SJCRH30 (cell line): ENCODE measurements at places on chromosomes 6 and 20. TPM values are rescaled to one million over a fixed set of nuclear protein-coding genes. Genes with fewer than 3 reads are reported as not detected.

DNA sequence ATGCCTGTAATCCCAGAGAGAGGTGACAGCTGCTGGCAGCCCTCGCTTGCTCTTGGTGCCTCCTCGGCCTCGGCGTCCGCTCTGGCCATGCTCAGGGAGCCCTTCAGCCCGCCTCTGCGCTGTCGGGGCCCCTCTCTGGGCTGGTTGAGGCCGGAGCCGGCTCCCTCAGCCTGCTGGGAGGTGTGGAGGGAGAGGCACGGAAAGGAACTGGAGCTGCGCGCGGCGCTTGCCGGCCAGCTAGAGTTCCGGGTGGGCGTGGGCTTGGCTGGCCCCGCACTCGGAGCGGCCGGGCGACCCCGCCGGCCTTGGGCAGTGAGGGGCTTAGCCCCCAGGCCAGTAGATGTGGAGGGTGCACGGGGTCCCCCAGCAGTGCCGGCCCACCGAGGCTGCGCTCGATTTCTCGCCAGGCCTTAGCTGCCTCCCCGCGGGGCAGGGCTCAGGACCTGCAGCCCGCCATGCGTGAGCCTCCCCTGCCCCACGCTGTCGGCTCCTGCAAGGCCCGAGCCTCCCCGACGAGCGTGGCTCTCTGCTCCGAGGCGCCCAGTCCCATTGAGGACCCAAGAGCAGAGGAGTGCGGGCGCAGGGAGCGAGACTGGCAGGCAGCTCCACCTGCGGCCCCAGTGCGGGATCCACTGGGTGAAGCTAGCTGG is 34.6 kb downstream of the C6orf52 start:
- H3K27ac ChIP-seq, result no peak overlapping the region
- 0 out of 2 replicates have a peak, but pooled peaks cover 2% of the 10 kb centered on the region for H3K4me1 ChIP-seq
- no peaks in the 10 kb centered on the region for H3K36me3 ChIP-seq
- H3K4me3 ChIP-seq, result no peak overlapping the region
- no peak for DNase-seq

GRCh38 chr6:170006900-170007467 is 255.6 kb downstream of the ERMARD start:
- H3K4me1 ChIP-seq, result no peaks in the 10 kb centered on the region
- no peak overlapping the region for H3K27ac ChIP-seq
- 0 out of 2 replicates have a peak, but pooled peaks cover 3% of the 10 kb centered on the region for H3K27me3 ChIP-seq
- H3K4me3 ChIP-seq, result no peak overlapping the region
- no peak for DNase-seq
- H3K36me3 ChIP-seq, result no peaks in the 10 kb centered on the region

DNA sequence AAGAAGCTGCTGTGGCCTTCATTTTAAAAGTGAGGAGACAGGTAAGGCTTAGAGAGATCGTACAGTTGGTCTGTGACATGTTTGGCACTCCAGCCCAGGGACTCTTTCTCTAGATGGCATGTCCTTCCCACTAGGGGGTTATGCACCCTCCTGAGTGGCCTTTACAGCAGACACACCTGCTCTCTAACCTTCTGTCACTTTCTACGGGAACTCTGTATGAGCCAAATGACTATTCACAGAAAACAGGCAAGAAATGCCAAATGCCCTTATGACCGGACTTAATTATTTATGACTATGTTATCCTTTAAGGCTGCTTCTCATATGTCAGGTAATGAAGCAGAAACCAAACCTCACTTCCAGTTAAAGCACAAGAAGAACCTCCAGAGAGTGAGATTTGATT is 91.2 kb downstream of the MAP3K5 start:
- peaks cover 3% of the 10 kb centered on the region; the same call in 1 of the 2 replicates for H3K36me3 ChIP-seq
- H3K27ac ChIP-seq, result no peak overlapping the region
- no peaks in the 10 kb centered on the region for H3K27me3 ChIP-seq
- peaks cover 6% of the 10 kb centered on the region for H3K4me1 ChIP-seq
- DNase-seq, result peak; percentile 41

DNA sequence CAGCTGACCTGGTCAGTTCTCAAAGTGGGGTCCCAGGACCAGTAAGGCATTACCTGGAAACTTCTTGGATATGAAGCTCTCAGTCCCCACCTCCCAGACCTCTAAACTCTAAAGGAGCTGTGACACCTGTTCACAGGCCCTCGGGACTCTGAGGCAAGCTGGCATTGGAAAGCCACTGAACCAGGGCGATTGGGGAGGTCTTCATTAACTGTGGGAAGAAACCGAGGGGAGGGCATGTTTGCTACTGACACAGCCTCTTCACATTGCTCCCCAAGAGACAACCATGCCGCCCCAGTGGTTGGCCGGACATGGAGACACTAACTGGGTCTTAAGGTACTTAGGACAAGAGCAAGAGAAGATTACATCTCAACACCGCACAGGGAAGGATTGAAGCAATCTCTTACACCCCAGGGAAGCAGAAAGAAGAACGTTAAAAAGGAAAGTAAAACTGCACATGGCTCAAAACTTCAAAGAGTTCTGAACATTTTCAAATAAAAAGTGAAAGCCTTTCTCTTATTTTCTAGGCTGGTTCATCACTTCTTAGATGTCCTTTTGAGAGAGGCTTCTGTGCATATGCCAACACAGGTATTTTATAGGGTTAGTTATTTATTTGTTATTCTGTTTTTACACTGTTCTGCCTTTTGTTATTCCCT is 210.0 kb upstream of the CST7 start:
- DNase-seq, result no peak
- H3K36me3 ChIP-seq, result no peaks in the 10 kb centered on the region
- H3K27ac ChIP-seq, result no peak overlapping the region
- H3K4me3 ChIP-seq, result no peak overlapping the region
- H3K27me3 ChIP-seq, result no peaks in the 10 kb centered on the region

DNA sequence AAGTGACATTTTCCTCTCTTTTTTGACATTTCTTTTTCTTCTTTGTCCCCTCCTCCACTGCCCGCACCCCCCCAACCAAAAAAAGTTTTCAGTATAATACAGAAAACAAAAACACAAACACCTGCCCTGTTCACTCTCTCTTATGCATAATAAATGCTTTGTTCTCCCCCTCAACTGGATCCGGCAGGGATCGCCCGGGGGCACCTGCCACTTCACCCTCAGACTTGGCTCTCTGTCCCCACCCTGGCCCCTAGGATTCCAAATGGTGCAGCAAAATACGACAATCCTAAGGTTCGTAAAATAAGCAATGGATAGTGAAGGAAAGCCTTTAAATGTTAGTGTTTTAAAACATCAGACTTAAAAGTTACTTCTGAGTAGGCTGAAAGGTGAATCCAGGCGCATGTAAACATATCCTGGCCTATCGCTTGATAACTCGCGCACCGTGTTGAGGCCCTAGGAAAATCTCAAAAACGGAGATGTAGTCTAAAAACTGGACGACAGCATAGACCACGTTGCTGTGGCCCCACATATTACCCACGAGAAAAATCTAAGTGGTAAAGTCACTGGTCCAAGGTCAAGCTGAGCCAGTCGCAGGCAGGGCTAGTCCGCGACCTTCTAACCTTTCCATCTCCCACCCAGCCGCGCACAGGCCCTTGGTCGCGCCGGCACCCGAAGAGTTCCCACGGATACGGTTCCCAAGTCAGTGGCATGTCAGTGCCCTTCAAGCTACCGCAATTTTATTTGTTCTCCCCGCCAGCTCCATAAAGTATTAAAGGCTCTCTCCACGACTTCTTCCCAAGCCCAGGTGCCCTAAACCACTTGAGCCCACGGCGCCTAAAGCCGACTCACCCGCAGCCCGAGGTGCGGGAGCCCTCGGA is 130.8 kb downstream of the OGFRL1 start:
- H3K36me3 ChIP-seq, result no peaks in the 10 kb centered on the region; the same call in 1 of the 2 replicates
- H3K4me3 ChIP-seq, result peak overlapping the region; percentile 82
- peak; percentile 70 for DNase-seq
- no peaks in the 10 kb centered on the region for H3K27me3 ChIP-seq

DNA sequence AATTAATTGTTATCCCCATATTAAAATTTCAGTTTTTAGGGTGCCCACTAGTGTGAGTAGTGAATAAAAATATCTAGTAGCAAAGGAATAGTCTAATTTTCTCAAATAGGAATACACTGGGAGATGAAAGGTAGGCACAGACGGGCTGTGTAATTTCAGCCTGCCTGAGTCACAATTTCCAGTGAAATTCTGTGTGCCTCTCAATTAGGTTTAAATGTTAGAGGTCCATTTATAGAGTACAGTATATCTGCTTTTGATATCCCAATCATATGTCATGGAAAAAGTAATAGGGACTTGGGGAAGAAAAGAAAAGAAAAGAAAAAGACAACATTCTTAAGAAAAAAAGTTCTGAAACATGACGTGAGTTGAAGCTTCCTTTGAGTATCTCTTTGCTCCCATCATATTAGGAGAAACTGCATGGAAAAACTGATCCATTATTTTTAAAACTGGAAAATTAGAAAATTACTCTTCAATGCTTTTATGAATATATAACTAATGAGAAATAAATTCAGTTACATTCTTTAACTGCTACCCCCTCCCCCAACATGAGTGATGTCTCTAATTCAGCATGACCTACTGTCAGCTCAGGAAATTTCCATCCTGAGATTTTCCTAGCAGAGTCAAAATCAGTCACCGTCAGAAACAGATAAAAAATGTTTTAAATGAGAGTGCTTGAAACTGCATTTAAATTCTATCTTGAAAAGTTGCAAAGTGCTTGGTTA is 473.8 kb upstream of the HSF2 start:
- no peaks in the 10 kb centered on the region for H3K27me3 ChIP-seq
- DNase-seq, result no peak
- no peaks in the 10 kb centered on the region for H3K4me1 ChIP-seq
- H3K4me3 ChIP-seq, result no peak overlapping the region

DNA sequence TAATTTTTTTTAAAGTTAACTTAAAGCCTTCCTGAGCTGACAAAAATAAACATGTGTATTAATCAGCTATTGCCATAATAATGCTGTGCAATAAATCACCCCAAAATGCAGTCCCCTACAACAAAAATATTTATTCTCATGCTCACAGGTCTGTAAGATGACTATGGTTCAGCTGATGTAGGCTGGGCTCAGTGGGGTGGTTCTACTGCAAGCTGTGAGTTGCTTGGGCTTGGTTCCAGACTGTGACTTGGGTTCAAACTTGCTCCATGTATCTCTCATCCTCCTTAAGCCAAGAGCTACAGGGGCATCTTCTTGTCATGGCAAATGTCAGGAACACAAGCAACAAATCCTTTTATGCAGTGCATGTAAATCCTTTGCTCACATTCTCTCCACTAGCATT is 644.3 kb downstream of the KIF16B start:
- no peaks in the 10 kb centered on the region for H3K36me3 ChIP-seq
- no peak overlapping the region for H3K27ac ChIP-seq

Gene SIRPB1
- total RNA-seq, result not detected in 2 replicates

Gene ZBP1
- 0.02 TPM in 1 of 2 replicates, not detected in the other for total RNA-seq

Gene EBF4
- total RNA-seq, result 2.6 and 5.2 TPM in 2 replicates

Gene C6orf141
- not detected in 2 replicates for total RNA-seq

Gene TRIM15
- 0.08 and 0.28 TPM in 2 replicates for total RNA-seq

Gene PFDN6
- total RNA-seq, result 102 and 104 TPM in 2 replicates
